ENCODE measurements at places on chromosomes 7 and 10.

DNA sequence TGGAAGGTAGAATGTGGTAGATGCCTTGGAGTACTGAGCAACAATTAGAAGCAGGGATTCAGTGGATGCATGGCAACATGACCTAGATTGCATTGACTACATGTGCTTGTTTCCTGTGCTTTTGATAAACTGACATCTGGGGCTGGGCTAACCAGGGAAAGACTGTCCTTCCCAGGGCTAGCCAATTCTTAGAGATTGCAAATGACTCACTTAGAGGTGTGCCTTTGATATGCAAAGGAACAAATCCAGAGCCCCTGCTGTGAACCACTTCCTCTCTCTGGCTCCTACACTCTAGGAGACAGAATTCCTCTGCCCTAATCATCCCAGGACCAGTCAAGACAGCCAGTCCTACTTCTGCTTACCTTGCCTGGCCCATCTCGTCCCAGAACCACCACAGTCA lies 651.5 kb downstream of the LRMDA start:
- DNase-seq = peak; percentile 71

DNA sequence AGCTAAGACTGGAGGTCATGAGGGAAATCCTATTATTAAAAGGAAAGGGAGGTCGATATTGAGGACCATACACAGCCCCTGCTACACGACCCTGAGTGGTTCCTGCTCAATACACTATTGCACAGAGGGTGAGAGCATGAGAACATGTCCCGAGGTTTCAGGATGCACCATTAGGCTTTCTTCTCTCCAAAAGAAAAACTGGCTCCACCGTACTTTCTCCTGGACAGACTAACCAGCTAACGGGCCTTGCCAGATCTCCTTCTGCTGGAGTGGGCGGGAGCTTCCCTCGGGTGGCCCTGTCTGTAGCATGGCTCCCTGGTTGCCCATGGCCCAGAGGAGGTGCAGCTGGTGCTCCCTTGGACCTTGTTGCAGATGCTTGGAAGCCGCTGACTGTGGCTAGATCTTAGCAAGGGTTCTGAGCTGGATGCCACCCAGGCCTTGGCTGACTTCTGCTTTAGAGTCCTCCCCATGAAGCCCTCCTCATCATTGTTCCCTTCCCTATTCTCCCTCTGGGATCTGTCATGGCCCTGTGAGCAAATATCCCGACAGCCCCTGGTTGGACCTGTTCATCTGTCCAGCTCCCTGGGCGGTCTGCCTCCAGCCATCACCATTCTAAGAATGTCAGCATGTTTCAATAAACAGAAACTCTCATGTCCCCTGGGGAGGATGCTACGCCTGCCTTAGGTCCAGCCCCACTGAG lies 52.9 kb upstream of the SHH start:
- no peak for DNase-seq

- no peak for DNase-seq
Observed at GRCh38 chr7:10802526-10802925, 171.1 kb upstream of the PHF14 start.

DNA sequence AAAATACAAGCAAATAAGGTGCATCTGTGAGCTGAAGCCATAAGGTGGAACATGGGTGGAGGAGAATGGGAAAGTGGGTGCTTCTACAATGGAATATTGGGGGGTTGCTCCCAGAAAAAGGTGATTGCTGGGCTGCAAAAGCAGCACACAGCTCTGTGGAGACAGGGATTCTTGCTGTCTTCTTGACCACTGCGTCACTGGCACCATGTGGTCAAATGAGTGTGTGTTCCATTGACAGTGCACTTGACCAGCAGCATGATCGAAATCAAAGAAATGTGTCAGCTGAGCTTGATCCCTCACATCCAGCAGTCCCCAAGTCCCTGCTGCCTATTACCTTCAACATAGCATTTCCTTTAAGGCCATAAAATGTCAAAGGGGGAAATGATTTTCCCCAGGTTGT lies 56.2 kb downstream of the GPR26 start:
- no peak for DNase-seq

DNA sequence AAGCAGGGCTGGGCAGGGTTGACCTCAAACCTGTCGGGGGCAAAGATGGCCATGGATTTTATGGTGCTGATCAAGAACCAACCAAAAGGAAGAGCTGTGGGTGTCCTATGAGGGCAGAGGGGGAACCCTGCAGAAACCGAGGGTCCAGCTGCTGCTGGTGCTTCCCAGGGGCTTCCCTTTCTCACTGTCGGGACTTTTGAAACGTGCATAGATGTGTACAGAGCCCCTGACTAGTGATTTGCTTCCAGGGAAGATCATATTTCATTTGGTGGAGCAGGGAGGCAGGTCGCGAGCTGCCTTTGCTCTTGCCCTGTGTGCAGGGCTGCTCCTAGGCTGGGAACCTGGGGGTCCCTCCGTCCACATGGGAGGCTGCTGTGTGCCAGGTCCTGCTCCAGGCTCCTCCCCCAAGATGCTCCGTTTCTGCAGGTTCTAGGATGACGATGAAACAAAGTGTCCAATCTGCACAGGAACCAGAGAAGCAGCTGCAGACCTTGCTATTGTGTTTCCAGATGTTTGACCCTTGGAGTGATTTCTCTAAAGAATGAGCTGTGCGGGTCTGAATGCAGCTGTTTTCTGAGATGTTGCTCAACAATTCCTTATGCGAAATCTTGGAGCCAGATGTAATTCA lies 9.4 kb upstream of the INPP5A start:
- DNase-seq = no peak

- no peak for DNase-seq
Observed at GRCh38 chr10:124076148-124076733, 17.2 kb downstream of the CHST15 start.

- no peak for DNase-seq
Observed at GRCh38 chr10:79494871-79495705, 17.2 kb upstream of the EIF5AL1 start.

GRCh38 chr10:89942217-89942616 lies 240.8 kb downstream of the KIF20B start:
- DNase-seq = no peak

GRCh38 chr7:128409596-128410450 lies at the start of gene IMPDH1:
Gene IMPDH1 (minus strand): TSS chr7:128409982. CDS start chr7:128409901, 81 bp downstream.
- peak; percentile 82 for DNase-seq

DNA sequence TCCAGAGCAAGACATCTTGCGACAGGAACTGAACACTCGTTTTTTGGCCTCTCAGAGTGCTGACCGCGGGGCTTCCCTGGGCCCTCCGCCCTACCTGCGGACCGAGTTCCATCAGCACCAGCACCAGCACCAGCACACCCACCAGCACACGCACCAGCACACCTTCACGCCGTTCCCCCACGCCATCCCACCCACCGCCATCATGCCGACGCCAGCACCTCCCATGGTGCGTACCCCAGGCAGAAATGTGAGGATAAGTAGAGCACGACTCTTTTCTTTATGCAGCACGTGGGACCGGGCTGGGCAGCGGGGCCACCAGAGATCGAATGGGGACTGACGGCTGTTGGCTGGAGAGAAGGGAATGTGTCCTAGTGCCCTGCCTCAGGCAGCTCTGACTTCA lies 365.8 kb upstream of the GALNT17 start:
- DNase-seq = no peak

DNA sequence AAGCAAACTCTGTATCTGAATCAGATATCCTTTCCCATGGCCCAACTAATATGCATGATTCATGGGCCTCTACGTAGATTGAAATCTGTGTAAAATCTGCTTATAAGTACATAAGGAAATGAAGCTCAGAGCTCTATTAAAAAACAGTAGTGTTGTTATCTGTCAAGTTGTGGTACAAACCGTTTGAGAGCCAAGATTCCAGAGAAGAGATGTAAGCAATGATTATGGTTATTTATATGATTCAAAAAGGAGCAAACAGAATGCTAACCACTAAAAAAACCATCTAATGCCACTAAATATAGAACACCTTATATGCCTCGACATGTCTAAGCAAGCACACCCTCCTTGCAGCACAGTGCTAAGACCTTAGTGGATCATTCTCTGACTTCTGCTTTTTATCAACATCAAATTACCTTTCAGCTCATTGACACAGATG lies 26.6 kb downstream of the RPP38 start:
- no peak for DNase-seq

GRCh38 chr7:33762911-33763306 lies 142.4 kb upstream of the BMPER start:
- DNase-seq = no peak
